GM23338 (cell line): ENCODE measurements at places on chromosomes 12 and 14. TPM values are rescaled to one million over a fixed set of nuclear protein-coding genes. Genes with fewer than 3 reads are reported as not detected.

- DNase-seq: no peak
- no peak overlapping the region for H3K4me3 ChIP-seq
- H3K27ac ChIP-seq: no peak overlapping the region
- H3K36me3 ChIP-seq: no peaks in the 10 kb centered on the region
- H3K27me3 ChIP-seq: no peaks in the 10 kb centered on the region; the same call in 1 of the 2 replicates
These were observed 19.1 kb downstream of the TMEM30B start for GRCh38 chr14:61262082-61262481.

Gene DPPA3
- total RNA-seq: 2.8 and 4.6 TPM in 2 replicates

Gene OR6C1
- total RNA-seq: not detected in 2 replicates

GRCh38 chr14:79584679-79585078, 626.6 kb downstream of the DIO2 start:
- no peaks in the 10 kb centered on the region for H3K4me1 ChIP-seq
- no peaks in the 10 kb centered on the region for H3K27me3 ChIP-seq
- no peak overlapping the region for H3K4me3 ChIP-seq
- no peaks in the 10 kb centered on the region for H3K36me3 ChIP-seq
- DNase-seq: no peak
- no peak overlapping the region for H3K27ac ChIP-seq

DNA sequence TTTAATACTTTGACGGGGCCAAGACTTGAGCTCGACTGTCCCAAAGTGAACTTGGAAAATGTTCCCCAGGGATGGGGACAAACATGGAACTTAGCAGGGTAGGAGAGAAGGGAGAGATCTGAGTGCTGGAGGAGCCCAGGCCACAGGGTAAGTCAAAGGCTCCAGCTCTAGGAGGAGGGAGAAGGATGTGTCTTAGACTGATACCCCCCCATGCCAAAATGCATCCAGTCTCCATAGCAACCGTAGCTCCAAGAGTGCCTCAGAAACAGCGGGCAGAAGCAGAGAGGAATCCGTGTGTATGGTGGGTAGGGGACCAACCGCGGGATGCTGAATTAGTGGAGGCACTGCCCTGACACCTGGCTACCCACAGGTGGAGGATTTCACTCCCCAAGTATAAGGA, 845 bp upstream of the AGAP2 start:
- no peaks in the 10 kb centered on the region for H3K36me3 ChIP-seq
- no peak overlapping the region for H3K27ac ChIP-seq
- peaks cover 96% of the 10 kb centered on the region for H3K27me3 ChIP-seq
- H3K4me1 ChIP-seq: peaks cover 19% of the 10 kb centered on the region
- H3K4me3 ChIP-seq: peak overlapping the region; percentile 62

Gene PSMA3
- 184 and 249 TPM in 2 replicates for total RNA-seq

DNA sequence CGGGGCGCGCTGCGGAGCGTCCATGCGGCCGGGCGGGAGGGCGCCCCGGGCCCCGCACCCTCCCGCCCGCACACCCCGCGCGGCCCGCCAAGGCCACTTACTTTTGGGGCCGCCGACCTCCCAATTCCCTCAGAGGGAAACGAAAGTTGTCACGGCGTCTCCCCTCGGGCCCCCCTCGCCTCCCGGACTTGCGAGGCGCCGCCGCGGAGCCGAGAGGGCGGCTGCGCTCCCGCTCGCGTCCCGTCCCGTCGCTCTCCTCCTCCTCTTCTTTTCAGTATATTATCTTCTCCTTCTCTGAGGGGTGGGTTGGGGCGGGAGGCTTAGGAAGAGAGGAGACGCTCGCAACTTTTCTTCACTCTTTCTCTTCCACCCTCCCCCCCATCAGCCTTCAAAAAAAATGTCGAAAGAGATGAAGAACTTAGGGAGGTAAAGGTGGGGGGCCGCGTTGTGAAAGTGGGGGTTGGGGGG, 613 bp downstream of the DUSP16 start:
- H3K36me3 ChIP-seq: no peaks in the 10 kb centered on the region
- no peaks in the 10 kb centered on the region for H3K27me3 ChIP-seq
- H3K27ac ChIP-seq: peak overlapping the region; percentile 96
- H3K4me3 ChIP-seq: peak overlapping the region; percentile 80

GRCh38 chr14:96959992-96960391, 162.8 kb downstream of the VRK1 start:
- H3K4me1 ChIP-seq: no peaks in the 10 kb centered on the region
- no peak for DNase-seq
- no peaks in the 10 kb centered on the region for H3K27me3 ChIP-seq
- no peaks in the 10 kb centered on the region for H3K36me3 ChIP-seq
- no peak overlapping the region for H3K4me3 ChIP-seq
